ENCODE measurements at places on chromosomes 3 and 15.

- DNase-seq: no peak
Measured at GRCh38 chr3:44833394-44833793, 28.3 kb upstream of the TMEM42 start.

- DNase-seq: no peak
Measured at GRCh38 chr3:149016669-149017541, 25.6 kb downstream of the GYG1 start.

DNA sequence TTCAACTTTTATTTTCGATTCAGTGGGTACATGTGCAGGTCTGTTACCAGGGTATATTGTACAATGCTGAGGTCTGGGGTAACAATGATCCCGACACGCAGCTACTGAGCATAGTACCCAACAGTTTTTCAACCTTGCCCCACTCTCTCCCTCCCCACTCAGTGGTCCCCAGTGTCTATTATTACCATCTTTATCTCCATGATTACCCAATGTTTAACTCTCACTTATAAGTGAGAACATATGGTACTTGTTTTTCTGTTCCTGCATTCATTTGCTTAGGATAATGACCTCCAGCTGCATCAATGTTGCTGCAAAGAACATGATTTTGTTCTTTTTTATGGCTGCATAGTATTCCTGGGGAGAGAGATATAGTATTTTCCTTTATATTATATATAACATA is 75.7 kb upstream of the EPHB3 start:
- no peak for DNase-seq

GRCh38 chr3:108959017-108959416 is 5.3 kb upstream of the GUCA1C start:
- no peak for DNase-seq

GRCh38 chr3:42830437-42831320 is 21.4 kb downstream of the ACKR2 start:
- no peak for DNase-seq

DNA sequence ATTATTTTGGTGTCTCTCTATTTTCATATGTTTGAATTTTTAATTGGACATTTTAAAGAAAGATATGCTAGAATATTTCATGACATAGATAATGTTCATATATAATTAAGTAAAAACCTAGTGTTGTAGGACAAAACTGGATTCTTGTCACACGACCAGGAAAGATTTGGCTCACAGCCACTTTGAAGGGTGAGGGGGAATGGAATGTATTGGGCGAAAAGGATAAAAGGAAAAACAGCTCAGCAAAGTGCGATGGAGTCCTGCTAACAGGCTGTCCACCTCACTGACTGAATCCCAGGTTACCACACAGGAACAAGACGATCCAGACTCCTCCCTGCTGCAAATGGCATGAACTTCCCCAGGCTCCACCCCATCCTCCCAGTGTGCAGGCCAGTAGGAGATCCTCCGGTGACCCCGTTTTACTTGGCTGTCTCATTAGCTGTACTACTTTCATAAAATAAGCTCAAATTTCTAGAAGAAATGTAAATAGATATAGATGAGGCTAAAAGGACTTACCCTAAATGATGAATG is 186.2 kb downstream of the CD47 start:
- DNase-seq: no peak

- no peak for DNase-seq
Measured at GRCh38 chr3:79848876-79849275, 81.1 kb upstream of the ROBO1 start.

DNA sequence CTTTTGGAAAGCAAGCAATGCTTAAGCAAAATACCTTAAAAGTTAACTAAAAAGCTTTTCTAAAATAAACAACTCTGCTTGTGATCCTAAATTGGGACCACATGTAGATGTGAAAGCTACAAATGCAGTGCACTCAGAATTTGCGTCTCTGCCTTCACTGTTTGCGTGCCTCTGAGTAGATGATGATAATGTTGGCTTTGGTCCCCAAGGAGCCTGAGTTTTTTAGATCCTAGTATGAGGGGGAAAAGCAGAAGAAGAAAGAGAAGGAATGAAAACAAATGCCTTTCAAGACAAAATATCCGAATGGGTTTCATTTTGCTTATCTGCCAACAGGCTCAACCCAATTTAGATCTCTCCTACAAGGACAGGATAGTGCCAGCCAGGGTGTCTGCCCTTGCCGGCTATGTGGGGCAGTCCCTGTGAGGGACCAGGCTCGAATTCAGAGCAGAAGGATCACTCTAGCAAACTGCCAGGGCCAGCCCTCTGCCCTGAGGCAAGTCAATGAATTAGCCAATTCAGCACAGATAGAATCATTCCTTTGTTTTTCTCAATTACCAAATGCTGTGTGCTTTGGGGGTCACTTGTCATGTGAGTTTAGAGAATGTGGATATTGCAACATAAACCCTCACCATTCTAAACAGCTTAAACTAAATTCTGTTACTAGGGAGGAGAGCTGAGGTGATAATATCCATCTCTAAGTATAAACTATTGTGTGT is 28.5 kb downstream of the SCG5 start:
- no peak for DNase-seq

GRCh38 chr15:29034151-29034550 is 148.4 kb downstream of the APBA2 start:
- no peak for DNase-seq

- no peak for DNase-seq
Measured at GRCh38 chr15:40956541-40956982, 3.3 kb downstream of the CHAC1 start.

Measured in stimulated activated CD4-positive, alpha-beta T cell treated with anti-CD3 and anti-CD28 coated beads, Interleukin-1b, Interleukin-23, amount 100 ng/mL, for 24 hours (primary cell).